WERI-Rb-1 (cell line): ENCODE measurements at places on chromosomes 7 and 10.

DNA sequence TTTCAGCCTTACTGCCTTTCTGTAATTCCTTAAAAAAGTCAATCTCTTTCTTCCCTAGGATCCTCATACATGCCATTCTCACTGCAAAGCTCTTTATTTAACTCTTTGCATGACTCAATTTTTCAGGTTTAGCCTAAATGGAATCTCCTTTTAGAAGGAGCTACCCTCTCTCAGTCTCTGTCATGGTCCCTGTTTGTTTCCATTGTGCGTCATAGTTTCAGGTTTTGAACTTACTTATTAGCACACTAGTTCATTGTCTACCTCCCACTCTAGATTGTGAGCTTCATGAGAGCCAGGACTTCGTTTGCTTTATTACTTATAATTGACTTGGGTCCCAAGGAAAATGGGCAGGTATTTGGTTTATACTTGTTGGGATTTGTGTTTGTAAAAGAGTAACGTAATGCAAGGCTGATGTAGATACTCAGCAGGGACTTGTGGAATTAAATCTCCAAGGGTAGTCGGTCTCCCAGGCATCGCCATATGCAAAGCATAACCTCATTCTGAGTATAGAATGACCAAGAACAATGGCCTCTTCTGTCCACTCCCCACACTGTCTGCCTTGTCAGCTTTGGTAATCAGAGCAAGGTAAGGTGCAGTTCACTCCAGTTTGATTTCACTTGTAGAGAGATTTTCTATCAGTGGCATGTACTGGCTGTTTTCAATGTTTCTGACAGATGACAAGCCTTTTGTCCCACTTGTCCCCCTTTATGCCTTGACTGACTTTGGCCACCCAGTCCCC lies 252.0 kb downstream of the SORCS3 start:
- DNase-seq, result no peak

GRCh38 chr10:77339166-77339565 lies 298.4 kb downstream of the KCNMA1 start:
- DNase-seq, result no peak

DNA sequence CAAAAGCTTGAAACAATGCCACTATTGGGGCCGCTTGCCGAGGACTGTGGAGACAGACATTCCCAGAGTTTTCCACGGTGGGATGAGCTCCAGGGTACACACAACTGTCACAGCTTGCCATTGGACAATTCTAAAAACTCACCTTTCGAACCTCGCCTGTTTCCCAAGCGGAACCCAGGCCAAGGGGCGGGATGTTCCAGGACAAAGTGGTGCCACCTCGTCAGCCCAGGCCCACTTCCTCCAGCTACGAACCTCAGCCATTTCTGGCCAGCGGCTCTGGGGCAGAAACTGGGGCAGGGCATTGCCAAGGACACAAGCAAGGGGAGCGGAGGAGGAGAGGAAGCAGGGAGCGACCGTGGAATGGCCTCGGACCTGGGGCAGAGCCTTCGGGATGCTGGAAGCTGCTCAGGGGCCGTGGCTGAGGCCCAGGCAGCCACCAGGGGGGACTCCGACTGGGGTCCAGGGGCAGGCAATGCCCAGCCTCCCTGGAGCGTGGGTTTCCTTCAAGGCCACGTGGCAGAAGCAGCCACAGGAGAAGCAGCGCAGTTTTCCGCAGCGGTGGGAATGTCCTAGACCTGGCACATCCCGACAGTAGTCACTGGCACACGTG lies 44.7 kb upstream of the INSIG1 start:
- DNase-seq, result no peak

DNA sequence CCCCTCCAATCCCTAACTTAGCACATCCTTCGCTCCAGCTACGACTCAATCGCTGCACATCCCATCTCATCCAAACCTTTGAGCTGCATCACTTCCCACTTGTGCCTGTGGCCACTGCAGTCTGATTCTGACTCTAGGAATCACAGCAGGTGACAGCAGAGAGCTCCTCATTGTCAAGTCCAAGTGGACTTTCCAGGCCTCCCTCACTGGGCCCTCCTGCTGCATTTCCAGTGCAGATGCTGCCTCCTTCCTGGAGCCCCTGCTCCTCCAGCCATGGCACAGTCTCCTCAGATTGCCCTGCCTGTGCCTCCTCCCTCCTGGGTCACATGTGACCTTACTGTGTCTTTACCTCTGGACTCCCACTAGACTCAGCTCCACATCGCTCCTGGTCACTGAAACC lies 157.3 kb downstream of the USP6NL start:
- DNase-seq, result no peak

GRCh38 chr10:86075512-86075911 lies 291.1 kb downstream of the GRID1 start:
- no peak for DNase-seq

DNA sequence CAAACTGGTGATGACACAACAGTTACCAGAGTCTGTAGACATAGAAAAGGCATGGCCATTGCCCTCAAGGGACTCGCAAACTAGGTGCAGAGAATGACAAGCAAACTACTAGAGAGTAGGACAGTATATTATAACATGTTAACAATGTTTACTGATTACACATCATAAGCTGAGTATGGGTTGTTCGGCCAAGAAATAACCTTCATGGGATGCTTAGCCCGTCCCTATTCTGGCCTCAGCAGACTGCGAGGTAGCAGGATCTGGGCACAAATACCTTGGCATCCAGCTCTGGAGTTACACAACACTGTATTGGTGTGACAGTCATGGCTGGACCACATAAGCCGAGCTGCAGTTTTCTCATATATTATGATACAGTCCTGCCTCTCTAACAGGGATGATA lies 51.4 kb downstream of the ABCB4 start:
- DNase-seq, result no peak

DNA sequence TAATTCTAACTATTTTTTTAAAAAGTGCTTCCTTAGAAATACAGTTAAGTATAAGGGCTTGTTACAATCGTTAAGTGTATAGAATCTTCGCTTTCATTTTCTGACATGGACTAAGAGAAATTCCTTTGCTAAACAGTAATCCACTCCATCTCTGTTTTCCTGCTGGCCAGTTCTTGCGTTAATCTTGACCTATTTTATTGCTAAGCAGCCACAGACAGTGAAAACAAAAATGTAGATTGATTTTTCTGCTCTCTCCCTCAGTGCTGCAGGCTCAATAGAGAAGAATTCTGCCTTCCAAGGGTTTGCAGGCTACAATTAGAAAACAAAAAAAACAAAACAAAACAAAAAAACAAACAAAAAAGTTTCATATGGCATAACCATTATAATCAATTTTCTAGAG lies 310.4 kb upstream of the ADARB2 start:
- no peak for DNase-seq

GRCh38 chr10:126205486-126206205 lies 182.6 kb downstream of the ADAM12 start:
- no peak for DNase-seq
